Hepatocyte (in vitro differentiated cells): ENCODE measurements at places on chromosomes 11 and 22. TPM values are rescaled to one million over a fixed set of nuclear protein-coding genes. Genes with fewer than 3 reads are reported as not detected.
A peak's percentile ranks its signal among the peaks of the same experiment; 100 is the strongest.

- no peaks in the 10 kb centered on the region for H3K27me3 ChIP-seq
- H3K4me3 ChIP-seq = no peak overlapping the region
- DNase-seq = no peak
- no peaks in the 10 kb centered on the region for H3K36me3 ChIP-seq
Observed at GRCh38 chr11:15888556-15889345, 467.6 kb downstream of the SOX6 start.

DNA sequence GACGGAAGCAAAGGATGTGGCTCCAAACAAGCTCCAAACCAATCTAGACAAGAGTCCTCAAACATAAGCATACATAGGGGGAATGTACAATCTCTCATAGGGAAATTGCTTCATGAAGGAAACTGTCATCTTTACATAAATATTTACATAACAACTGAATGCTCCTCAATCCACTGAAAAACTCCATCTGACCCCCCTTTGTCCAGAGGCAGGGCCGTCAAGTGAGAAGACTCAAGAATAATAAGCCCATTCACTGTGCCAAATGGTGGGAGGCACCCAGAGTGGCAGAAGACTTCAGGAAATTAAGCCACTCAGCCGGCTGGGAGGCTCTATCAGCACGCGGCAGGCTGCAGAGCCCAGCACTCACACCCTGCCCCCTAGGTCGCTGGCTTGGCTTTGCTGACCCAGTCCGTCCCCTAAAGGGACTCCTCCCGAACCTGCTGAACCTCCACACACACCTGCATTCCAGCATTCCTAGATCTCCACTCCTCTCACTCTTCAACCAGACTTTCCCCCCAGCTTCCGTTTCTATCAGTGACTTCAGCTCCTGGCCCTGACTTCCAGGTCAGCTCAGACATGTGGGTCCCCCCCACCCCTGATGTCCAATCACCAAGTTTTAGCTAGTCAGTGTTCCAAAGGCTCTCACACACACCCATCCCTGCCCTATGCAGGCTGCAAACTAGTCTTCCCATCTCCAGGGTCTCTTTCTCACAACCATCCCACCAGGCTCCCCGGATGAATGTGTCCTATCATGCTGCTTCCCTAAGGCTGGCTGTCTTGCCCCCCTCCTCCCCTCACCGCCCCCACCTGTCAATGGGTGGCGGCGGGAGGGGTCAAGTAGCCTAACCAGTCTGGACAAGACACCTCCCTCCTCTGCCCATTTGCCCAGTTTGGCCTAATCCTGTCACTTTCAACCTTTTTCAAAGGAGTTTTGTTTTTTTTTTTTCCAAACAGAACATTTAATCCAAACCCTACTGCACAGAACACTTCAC lies 11.3 kb downstream of the VPS37C start:
- no peaks in the 10 kb centered on the region for H3K36me3 ChIP-seq
- DNase-seq = peak; percentile 51
- H3K27ac ChIP-seq = peak overlapping the region; percentile 91
- no peak overlapping the region for H3K4me3 ChIP-seq

The FOXRED1 gene
- polyA plus RNA-seq = 28.8 and 37.4 TPM in 2 replicates

GRCh38 chr11:7632211-7632610 lies 41.1 kb downstream of the CYB5R2 start:
- no peak overlapping the region for H3K4me3 ChIP-seq
- no peak for DNase-seq
- H3K27me3 ChIP-seq = no peaks in the 10 kb centered on the region
- H3K36me3 ChIP-seq = no peaks in the 10 kb centered on the region
- peaks cover 5% of the 10 kb centered on the region for H3K4me1 ChIP-seq

DNA sequence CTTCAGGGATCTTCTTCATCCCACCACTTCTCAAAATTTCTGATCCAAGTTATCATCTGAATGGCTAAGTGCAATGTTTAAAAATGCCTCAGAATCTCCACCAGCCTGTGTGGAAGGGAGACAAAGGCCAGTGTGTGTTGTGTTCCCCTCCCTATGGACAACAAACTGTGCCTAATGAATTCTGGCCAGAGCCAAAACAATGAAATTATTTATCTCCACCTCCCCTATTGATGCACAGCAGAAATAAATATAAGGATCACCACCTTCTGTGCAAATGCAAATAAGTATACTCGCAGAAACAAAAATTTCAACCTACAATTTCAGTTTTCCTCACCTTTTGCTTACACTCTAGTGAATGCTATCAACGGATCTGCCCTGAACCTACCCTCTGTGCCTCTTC lies 75.8 kb downstream of the GAB2 start:
- H3K36me3 ChIP-seq = no peaks in the 10 kb centered on the region
- no peaks in the 10 kb centered on the region for H3K27me3 ChIP-seq
- H3K4me1 ChIP-seq = no peaks in the 10 kb centered on the region

DNA sequence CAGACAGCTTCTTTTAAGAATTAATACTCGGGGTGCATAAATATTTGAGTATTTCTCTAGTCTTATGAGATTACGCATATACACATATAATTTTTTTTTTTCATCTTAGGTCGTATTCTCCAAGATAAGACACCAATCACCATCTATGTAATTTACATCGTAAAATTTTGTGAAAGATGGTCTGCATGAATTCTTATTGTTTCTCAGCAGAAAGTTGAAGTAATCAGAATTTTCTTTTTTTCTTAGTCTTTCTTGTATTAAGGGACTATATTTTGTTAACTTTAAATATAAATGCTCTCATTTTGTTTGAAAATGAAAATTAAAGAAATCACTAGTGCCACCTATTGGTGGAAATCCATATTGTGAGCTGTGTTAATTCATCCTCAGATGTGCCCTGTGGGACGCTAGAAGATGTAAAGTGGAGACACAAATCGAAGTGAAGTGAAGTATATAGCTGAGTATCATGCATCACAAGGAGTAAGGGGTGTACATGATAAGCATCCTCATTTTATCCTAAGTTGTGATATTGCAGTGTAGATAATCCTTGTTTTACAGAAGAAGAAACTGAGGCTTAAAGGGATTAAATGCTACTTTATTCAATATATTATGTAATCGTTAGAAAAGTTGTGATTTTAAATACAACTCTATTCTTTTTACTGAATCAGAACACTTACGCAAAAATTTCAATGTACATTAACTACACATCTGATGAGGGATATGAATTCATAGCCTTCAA lies 2084.3 kb downstream of the LRRC4C start:
- no peak overlapping the region for H3K4me3 ChIP-seq
- H3K36me3 ChIP-seq = no peaks in the 10 kb centered on the region
- H3K27me3 ChIP-seq = no peaks in the 10 kb centered on the region
- no peak overlapping the region for H3K27ac ChIP-seq
- no peaks in the 10 kb centered on the region for H3K4me1 ChIP-seq

DNA sequence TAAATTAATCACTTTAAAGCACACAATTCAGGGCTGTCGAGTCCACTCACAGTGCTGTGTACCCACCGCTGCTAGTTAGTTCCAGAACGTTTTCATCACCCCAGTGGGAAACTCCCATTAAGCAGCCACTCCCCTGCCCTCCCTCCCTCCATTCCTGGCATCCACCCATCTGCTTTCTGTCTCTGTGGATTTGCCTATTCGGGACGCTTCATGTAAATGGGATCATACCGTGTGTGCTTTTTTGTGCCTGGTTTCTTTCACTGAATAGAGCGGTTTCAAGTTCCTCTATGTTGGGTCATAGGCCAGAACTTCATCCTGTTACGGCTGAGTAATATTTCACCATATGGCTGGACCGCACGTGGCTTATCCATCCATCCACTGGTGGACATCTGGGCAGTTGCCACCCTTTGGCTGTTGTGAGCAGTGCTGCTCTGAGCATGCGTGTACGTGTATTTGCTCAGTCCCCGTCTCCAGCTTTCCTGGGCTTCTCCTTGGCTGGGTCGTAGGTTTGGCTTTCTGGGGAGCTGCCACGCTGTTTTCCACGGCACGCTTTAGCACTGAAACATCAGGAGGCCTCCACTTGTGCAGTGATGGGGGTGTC lies 30.1 kb downstream of the ARHGAP8 start:
- no peaks in the 10 kb centered on the region for H3K27me3 ChIP-seq
- DNase-seq = peak; percentile 40
- H3K27ac ChIP-seq = no peak overlapping the region

GRCh38 chr22:26780521-26780920 lies 123.1 kb downstream of the MIAT start:
- no peak overlapping the region for H3K4me3 ChIP-seq
- H3K27ac ChIP-seq = no peak overlapping the region
- H3K4me1 ChIP-seq = no peaks in the 10 kb centered on the region

DNA sequence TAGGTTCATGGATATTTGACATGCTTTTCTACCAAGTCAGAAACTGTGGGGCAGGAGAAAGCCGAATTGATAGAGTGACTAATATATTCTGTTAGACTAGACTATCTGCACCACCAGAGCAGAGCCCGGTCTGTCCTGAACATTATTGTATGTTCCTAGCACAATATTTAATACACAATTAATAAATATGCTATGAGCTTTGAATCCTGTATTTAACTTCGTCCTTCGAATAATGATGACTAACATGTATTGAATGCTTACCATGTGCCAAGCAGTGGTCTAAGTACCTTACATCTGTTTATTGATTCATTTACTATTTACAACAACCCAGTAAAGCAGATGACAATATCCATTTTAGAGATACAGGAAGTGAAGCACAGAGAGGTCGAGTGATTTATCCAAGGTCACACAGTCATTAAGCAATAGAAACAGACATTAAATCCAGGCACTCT lies 44.8 kb upstream of the ANO3 start:
- H3K4me3 ChIP-seq = no peak overlapping the region
- H3K27me3 ChIP-seq = no peaks in the 10 kb centered on the region
- H3K27ac ChIP-seq = no peak overlapping the region
- no peaks in the 10 kb centered on the region for H3K36me3 ChIP-seq
- DNase-seq = no peak

DNA sequence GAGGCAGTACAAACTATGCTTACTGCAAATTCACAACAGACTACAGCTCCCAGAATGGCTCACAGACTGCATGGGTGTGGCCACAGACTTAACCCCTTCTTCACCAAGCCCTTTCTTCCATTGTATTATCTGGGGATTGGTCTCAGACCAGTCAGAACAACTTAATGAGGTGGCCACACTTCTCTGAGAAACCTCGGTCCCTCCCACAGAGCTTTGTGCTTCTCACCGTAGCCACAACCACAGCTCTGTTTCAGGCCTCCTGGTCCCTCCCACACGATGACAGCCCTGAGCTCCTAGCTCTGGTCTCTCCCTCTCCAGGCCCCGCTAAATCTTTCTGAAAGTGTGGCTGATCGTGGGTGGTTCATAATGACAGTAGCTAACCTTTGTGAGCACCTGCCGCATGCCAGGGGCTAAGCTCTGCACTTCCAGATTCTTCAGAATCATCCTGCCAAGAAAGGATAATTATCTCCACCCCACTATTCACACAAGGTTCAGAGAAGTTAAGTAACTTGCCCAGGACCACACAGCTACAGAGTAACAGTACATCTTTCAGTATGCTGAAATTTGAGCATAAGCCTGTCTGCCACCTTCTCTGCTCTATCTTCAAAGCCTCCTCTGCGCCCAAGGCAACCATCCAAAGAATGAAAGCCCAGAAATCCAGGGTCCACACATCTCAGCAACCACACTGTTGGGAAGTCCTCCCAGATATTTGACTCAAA lies 5.4 kb downstream of the PDE2A start:
- H3K27ac ChIP-seq = no peak overlapping the region
- no peaks in the 10 kb centered on the region for H3K36me3 ChIP-seq
- no peak overlapping the region for H3K4me3 ChIP-seq
- H3K27me3 ChIP-seq = peaks cover 37% of the 10 kb centered on the region
- no peak for DNase-seq

The SYT9 gene
- 0.22 TPM in 1 of 2 replicates, not detected in the other for polyA plus RNA-seq

DNA sequence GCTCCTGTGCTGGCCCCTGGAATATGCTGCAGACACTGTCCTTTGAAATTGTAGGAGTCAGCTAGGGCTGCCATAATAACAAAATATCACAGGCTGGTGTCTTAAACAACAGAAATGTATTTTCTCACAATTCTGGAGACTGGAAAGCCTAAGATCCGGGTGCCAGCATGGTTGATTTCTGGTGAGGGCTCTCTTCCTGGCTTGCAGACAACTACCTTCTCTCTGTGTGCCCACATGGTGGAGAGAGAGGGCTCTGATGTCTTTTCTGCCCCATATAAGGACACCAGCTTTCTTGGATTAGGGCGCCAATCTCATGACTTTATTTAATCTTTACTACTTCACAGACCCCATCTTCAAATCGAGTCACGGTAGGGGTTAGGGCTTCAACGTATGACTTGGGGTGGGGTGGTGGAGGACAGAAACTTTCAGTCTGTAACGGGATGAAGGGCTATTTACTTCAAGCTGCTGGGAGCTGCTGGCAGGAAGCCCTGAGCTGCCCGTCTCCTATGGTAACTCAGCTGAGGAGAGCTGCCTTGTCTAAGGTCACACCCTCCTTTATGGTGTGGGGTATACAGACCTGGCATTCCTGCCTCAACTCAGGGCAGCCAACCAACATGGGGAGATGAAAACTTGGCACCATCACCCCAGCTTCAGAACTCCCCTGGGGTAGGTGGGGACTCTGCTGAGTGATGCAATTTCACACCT lies 142.9 kb upstream of the ZBED5 start:
- no peaks in the 10 kb centered on the region for H3K36me3 ChIP-seq
- H3K27me3 ChIP-seq = no peaks in the 10 kb centered on the region
- no peaks in the 10 kb centered on the region for H3K4me1 ChIP-seq
- H3K27ac ChIP-seq = no peak overlapping the region
- H3K4me3 ChIP-seq = no peak overlapping the region
